ENCODE measurements at places on chromosomes 1 and 21. TPM values are rescaled to one million over a fixed set of nuclear protein-coding genes. Genes with fewer than 3 reads are reported as not detected.

- peak; percentile 65 for DNase-seq
These were observed at the start of gene PCP4L1 for GRCh38 chr1:161258439-161259344. PCP4L1 (plus strand) TSS chr1:161258745; CDS start chr1:161258975, 230 bp downstream.

DNA sequence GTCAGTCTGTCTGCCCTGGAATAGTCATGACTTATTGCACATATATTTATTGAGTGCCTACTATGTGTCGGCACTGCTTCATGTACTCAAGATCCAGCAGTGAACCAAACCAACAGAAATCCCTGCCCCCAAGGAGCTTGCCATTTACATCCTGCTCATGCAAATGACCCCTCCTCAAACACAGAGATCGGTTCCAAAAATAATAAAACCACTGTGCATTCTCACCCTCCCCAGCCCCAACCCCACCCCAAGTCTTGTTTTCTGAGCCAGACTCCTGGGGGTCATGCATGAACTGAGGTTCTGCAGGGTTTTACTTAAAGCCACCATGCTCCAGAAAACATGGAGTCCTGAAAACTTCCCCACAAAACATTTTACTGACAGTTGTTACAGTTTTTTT, 61.9 kb downstream of the KIAA0040 start:
- DNase-seq, result no peak

CRP gene
- not detected for total RNA-seq

GRCh38 chr1:17108786-17109185, 10.5 kb downstream of the PADI2 start:
- no peak for DNase-seq

CASQ2 gene
- 1.9 TPM for total RNA-seq

DNA sequence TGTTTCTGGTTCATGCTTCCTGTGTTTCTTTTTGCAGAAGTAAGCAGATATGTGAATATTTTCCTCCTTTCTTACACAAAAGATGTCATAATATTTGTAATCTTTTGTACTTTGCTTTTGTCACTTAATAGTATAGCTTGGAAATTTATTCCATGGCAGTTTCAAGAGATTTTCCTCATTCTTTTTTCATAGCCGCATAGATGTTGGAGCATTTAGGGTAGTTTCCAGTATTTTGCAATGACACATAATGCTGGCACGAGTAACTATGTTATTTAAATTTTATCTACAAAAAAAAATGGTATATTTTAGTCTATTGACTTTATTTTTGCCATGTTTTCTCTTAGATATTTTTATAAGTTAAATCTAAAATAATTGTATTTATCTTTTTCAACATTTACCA, 40.7 kb downstream of the AGO3 start:
- no peak for DNase-seq

GRCh38 chr1:218804014-218804785, 369.5 kb upstream of the LYPLAL1 start:
- DNase-seq, result no peak

KRTAP13-2 gene
- not detected for total RNA-seq

WNT3A gene
- total RNA-seq, result not detected

LCE3A gene
- total RNA-seq, result not detected

- DNase-seq, result peak; percentile 68
These were observed 1.1 kb downstream of the ADGRB2 start for GRCh38 chr1:31762726-31763670.

SNRPE gene
- 127 TPM for total RNA-seq

LRRC8C gene
- 9.2 TPM for total RNA-seq

GRCh38 chr1:248750496-248750895, 5.1 kb downstream of the LYPD8 start:
- DNase-seq, result no peak

S100A7 gene
- not detected for total RNA-seq

DNA sequence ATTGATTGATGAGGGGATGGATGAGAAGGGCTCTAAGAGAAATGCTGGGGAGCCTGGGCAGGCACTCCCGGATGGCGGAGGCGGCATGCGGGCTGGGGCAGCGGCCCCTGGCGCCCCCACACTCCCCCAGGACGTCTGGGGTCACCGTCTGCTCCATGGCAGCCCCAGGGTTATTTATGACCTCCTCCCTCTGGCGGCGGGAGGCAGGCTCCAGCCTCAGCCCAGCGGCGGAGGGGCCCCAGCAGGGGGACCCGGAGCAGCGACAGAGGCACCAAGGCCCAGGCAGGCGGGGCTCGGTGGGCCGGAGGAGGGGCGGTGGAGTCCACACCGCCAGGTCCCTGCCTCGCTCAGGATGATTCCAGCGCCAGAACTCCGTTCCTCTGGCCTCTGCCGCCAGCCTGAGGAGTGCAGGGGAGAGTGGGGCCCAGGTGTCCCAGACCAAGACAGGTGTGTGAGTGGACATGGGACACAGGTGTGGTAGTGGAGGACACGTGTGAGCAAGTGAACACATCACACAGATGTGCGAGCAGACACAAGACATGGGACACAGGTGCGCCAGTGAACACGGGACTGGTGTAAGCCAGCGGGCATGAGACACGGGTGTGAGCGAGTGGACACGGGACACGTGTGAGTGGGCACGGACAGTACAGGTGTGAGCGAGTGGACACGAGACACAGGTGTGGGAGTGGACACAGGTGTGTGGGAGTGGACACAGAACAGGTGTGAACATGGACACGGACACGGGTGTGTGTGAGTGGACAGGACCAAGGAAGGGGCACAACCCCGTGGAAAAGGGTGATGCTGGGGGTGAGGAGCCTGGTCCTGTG, 2.5 kb upstream of the SAMD11 start:
- DNase-seq, result peak; percentile 52

DNA sequence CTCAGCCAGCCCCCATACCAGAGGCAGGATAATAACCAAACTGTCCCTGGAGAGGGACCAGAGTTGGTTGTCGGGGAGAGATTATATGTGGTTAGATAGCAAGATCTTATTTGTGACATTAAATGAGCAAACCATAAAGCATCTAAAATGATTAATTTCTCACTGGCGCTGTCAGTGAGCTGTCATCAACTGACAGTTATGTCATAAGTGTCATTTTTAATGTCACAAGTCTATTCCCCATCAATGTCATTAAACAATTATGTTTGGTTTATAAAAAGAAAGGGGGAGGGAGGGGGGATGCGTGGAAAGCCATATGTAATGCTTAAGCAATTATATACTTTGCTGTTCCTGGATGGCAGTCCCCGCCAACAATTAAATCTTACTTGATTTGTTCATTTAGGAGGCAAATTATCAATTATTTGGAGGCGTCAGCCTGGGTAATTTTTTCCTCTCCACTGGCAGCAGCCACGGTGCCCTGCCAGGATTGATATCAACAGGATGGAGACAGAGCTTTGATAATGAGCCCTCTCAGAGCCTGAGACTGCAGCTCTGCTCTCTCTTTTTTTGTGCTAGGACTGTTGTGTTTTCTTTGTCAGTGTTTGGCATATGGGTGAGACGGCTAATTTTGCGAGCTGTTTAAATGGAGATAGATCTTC, 333.6 kb upstream of the CAMK1G start:
- no peak for DNase-seq

FCN3 gene
- total RNA-seq, result 1.2 TPM

- no peak for DNase-seq
These were observed 1.7 kb upstream of the AKT3 start for GRCh38 chr1:243851765-243852164.

- DNase-seq, result no peak
These were observed 1.4 kb downstream of the LAD1 start for GRCh38 chr1:201397675-201398074.

S100A11 gene
- total RNA-seq, result 71.9 TPM

- no peak for DNase-seq
These were observed 8.4 kb downstream of the MX2 start for GRCh38 chr21:41369920-41370839.

SMIM11 gene
- total RNA-seq, result 29.4 TPM
